ENCODE measurements at places on chromosomes 1 and 21.

- no peaks in the 10 kb centered on the region for H3K36me3 ChIP-seq
- H3K4me1 ChIP-seq, result no peaks in the 10 kb centered on the region
- H3K27ac ChIP-seq, result no peak overlapping the region
- no peak overlapping the region for H3K4me3 ChIP-seq
- no peak for DNase-seq
Observed at GRCh38 chr1:172513479-172513878, 19.5 kb upstream of the SUCO start.

GRCh38 chr1:179818743-179819173, 58.8 kb downstream of the TOR1AIP2 start:
- no peak for DNase-seq
- H3K27me3 ChIP-seq, result peaks cover 4% of the 10 kb centered on the region
- H3K36me3 ChIP-seq, result no peaks in the 10 kb centered on the region
- H3K4me1 ChIP-seq, result peaks cover 11% of the 10 kb centered on the region

GRCh38 chr1:17795836-17796645, 40.9 kb downstream of the ACTL8 start:
- peaks cover 12% of the 10 kb centered on the region for H3K27me3 ChIP-seq
- no peak overlapping the region for H3K4me3 ChIP-seq
- no peaks in the 10 kb centered on the region for H3K4me1 ChIP-seq
- no peaks in the 10 kb centered on the region for H3K36me3 ChIP-seq
- no peak for DNase-seq

DNA sequence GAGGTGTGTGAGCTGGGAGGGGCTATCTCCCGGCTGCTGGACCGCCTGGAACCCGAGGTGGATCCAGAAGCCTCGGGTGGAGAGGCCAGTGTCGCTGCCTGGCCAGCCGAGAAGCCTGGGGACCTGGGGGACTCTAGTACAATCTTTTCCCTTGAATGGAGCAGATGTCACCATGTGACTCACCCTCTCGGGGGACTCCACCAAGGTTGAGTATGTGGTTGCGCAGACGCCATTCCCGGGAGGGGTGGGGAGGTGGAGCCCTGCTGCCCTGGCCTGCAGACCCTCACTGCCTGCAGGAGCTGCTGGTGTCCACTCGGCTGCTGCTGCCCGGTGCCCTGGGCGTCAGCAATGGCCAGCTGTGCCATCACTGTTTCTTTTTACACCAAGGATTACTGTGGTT, 40.3 kb downstream of the TP73 start:
- H3K27me3 ChIP-seq, result peaks cover 2% of the 10 kb centered on the region
- no peak for DNase-seq
- no peak overlapping the region for H3K27ac ChIP-seq
- H3K36me3 ChIP-seq, result no peaks in the 10 kb centered on the region
- no peaks in the 10 kb centered on the region for H3K4me1 ChIP-seq
- H3K4me3 ChIP-seq, result no peak overlapping the region

GRCh38 chr1:246117066-246117791, 389.9 kb downstream of the SMYD3 start:
- DNase-seq, result no peak
- peaks cover 2% of the 10 kb centered on the region for H3K36me3 ChIP-seq
- peak overlapping the region; percentile 50 for H3K4me3 ChIP-seq
- H3K4me1 ChIP-seq, result peaks cover 14% of the 10 kb centered on the region
- H3K27ac ChIP-seq, result peak overlapping the region; percentile 67

GRCh38 chr1:34330061-34330460, 153.4 kb downstream of the C1orf94 start:
- no peak overlapping the region for H3K4me3 ChIP-seq
- H3K36me3 ChIP-seq, result no peaks in the 10 kb centered on the region
- no peak overlapping the region for H3K27ac ChIP-seq
- no peaks in the 10 kb centered on the region for H3K4me1 ChIP-seq

- no peak for DNase-seq
- H3K27ac ChIP-seq, result no peak overlapping the region
- no peak overlapping the region for H3K4me3 ChIP-seq
- H3K27me3 ChIP-seq, result no peaks in the 10 kb centered on the region
Observed at GRCh38 chr1:184810735-184811343, 56.2 kb upstream of the EDEM3 start.

DNA sequence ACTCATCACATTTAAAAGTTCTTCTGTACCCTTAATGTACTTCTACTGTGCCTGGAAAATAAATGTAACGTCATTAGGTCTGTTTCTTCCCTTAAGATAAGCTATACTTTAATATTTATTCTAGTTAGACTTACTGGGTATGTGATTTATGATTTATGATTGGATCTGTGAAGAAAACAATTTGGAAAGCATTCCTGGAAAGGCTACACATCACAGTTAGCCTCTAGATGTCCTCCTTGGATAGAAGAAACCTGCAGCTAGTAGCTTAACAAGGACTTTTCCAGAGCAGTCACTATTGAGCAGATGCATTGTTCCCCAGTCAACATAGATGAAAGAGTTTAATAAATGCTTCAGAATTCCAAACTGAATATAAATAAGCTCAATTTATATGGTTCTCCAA, 22.2 kb upstream of the ABL2 start:
- no peak for DNase-seq
- H3K4me1 ChIP-seq, result no peaks in the 10 kb centered on the region
- H3K27me3 ChIP-seq, result no peaks in the 10 kb centered on the region
- H3K4me3 ChIP-seq, result no peak overlapping the region

GRCh38 chr1:53755874-53756273, 16.9 kb upstream of the GLIS1 start:
- DNase-seq, result no peak
- H3K36me3 ChIP-seq, result no peaks in the 10 kb centered on the region
- H3K4me1 ChIP-seq, result peaks cover 5% of the 10 kb centered on the region
- H3K27ac ChIP-seq, result no peak overlapping the region

DNA sequence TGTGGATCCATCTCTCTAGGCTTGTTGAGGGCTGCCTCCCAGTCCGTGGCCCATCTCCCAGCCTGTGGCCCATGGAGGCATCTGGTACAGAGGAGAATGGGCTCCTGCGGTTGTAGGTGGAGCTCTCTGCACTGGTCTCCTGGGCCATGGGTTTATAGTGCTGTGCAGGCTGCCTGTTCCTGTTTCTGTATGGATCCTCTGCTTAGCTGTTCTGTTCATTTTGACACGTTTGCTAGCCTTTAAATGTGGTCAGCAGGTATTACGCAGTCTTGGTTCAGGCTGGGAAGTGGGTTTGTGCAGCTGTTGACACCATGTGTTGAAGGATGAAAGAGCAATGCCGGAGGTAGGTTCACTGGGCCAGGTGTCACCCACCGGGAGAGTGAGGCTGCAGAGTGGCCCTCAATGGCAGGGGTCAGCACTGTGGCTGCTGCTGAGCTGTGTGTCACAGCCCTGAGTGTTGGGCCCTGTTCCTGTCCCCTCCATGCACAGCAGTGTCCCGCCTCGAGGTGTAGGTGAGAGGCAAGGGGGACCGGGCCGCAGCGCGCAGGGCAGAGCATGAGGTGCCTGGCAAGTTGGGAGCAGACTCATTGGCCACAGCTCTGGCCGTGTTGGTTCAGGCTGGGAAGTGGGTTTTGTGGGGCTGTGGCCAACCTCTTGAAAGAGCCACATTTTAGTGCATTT, 39.0 kb downstream of the SNAP47 start:
- H3K4me1 ChIP-seq, result peaks cover 25% of the 10 kb centered on the region
- H3K27me3 ChIP-seq, result no peaks in the 10 kb centered on the region
- peak; percentile 57 for DNase-seq
- peak overlapping the region; percentile 67 for H3K4me3 ChIP-seq

DNA sequence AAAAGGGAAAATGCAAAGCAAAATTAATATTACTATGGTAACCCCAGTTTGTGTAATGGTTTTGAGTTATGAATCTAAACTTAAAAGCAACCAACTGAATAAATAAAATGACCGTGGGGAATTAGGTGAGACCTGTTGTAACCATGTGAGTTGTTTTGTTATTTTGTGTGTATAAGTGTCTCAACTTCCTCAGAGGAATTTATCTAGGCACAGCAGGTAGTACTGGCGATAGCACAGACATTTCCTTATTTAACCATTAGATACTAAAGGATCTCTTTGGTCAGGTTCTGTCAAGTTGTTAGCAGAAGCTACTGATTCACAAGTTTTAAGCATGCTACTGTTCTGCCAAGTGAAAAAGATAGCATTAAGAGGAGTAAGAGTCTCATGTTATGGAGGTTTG, 39.3 kb upstream of the LRRC7 start:
- H3K27ac ChIP-seq, result no peak overlapping the region
- no peak overlapping the region for H3K4me3 ChIP-seq
- no peak for DNase-seq
- no peaks in the 10 kb centered on the region for H3K4me1 ChIP-seq
- no peaks in the 10 kb centered on the region for H3K27me3 ChIP-seq

DNA sequence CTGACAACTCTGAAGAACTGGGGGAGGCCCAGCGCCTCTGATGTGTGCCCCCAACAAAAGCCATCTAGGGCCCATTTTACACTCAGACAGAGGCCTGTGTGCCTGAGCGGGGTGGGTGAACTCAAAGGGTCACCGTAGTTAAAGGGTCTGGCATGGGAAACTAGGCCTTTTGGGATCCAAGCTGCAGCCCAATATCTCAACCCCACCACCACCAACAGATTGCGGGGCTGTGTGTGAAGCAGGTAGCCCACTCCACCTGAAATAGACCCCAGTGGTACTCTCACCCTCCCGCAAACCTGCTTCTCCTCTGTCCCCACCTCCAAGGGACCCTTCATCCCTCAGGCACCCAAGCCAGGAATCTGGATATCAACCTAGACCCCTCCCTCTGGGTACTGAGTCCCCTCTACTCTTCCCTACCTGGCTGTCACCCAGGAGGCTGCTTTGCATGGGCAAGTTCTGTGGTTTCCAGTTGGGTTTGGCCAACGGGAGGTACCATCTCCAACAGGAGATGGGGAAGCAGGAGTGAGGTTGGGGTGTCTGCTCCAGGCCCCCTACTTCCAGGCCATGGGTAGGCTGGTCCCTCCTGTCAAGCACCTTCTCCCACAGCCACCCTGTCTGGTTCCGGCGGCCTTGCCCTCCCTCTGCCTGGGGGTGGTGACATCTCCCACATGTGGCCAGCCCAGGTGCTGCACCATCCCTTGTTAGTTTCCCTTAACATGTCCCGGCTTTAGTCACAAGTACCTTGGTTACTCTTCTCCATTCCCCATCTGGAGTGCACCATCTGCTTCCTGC, 35.2 kb upstream of the LRP8 start:
- H3K4me3 ChIP-seq, result no peak overlapping the region
- peaks cover 13% of the 10 kb centered on the region for H3K4me1 ChIP-seq
- peak; percentile 24 for DNase-seq
- H3K27ac ChIP-seq, result peak overlapping the region; percentile 52
- peaks cover 12% of the 10 kb centered on the region for H3K27me3 ChIP-seq

GRCh38 chr1:53573522-53573921, 114.3 kb downstream of the DMRTB1 start:
- H3K4me3 ChIP-seq, result no peak overlapping the region
- DNase-seq, result no peak
- no peaks in the 10 kb centered on the region for H3K36me3 ChIP-seq
- H3K27me3 ChIP-seq, result peaks cover 23% of the 10 kb centered on the region

GRCh38 chr1:3577711-3578432, 33.4 kb downstream of the MEGF6 start:
- DNase-seq, result no peak
- H3K27me3 ChIP-seq, result no peaks in the 10 kb centered on the region

DNA sequence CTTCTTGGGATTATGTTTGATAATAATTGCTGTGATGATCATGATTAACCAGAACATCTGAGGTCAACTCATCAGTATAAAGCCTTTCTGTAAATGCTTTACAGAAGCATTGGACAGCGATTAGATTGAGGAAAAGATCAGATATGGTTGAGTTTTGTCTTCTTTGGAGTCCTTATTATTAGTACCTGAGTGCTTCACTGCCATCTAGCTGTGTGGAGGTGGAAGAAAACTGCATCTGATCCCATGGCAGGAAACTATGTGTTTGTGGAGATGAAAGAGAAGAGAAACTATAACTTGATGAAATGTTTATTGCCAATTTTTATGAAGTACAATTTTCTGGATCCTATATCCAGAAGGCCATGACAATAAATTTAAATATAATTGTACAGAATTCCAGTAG, 11.4 kb downstream of the FLG2 start:
- no peak overlapping the region for H3K4me3 ChIP-seq
- no peaks in the 10 kb centered on the region for H3K36me3 ChIP-seq
- peaks cover 2% of the 10 kb centered on the region for H3K4me1 ChIP-seq
- H3K27me3 ChIP-seq, result peaks cover 9% of the 10 kb centered on the region

GRCh38 chr1:91707890-91708218, 178.1 kb downstream of the TGFBR3 start:
- H3K4me1 ChIP-seq, result peaks cover 6% of the 10 kb centered on the region
- H3K27ac ChIP-seq, result no peak overlapping the region
- H3K4me3 ChIP-seq, result no peak overlapping the region
- peaks cover 3% of the 10 kb centered on the region for H3K27me3 ChIP-seq

DNA sequence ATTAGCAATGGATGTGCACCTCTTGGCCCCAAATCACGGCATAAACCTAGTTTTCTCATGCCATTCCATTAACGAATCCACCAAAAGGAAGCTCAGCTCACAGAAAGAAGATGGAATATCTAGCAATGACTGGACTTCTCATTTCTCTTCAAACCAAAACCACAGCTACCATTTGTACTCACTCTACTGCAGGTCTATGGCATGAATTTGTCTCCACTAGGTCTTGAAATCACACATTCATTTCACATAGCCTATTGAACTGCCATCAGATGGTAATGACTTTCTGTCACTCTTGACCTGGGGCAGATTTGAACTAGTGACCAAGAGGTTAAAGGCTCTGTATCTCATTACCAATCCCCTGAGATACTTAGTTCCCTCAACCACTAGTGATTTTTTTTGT, 382.7 kb downstream of the DPYD start:
- peaks cover 2% of the 10 kb centered on the region for H3K4me1 ChIP-seq
- no peaks in the 10 kb centered on the region for H3K27me3 ChIP-seq
- peaks cover 13% of the 10 kb centered on the region for H3K36me3 ChIP-seq
- DNase-seq, result no peak

DNA sequence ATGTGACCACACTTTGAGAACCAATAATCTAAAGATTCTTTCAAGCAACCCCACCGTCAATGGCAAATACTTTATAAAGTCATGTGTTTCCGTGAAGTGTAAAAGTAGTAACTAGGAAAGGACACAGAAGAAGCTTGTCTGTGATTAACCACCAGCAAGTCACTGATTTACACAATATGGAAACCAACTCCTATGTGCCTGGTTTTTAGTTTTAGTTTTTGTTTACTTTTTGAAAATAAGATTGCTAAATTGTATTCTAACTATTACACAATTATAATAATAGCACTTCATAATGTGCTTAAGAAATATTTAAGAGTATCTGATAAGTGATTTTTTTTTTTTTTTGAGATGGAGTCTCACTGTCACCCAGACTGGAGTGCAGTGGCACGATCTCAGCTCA, 13.0 kb downstream of the FMO2 start:
- H3K27ac ChIP-seq, result no peak overlapping the region
- H3K4me3 ChIP-seq, result no peak overlapping the region
- no peak for DNase-seq
- H3K4me1 ChIP-seq, result no peaks in the 10 kb centered on the region

- no peaks in the 10 kb centered on the region for H3K36me3 ChIP-seq
- no peaks in the 10 kb centered on the region for H3K4me1 ChIP-seq
- H3K27me3 ChIP-seq, result no peaks in the 10 kb centered on the region
- no peak overlapping the region for H3K27ac ChIP-seq
- H3K4me3 ChIP-seq, result no peak overlapping the region
Observed at GRCh38 chr1:178142806-178143205, 48.9 kb downstream of the RASAL2 start.
